ENCODE measurements at places on chromosomes 16 and 17. TPM values are rescaled to one million over a fixed set of nuclear protein-coding genes. Genes with fewer than 3 reads are reported as not detected.

OTOP3 gene
- not detected for total RNA-seq

C17orf58 gene
- total RNA-seq, result 21.1 TPM

PPP1R1B gene
- total RNA-seq, result not detected

CRISPLD2 gene
- total RNA-seq, result not detected

MT3 gene
- not detected for total RNA-seq

HAS3 gene
- total RNA-seq, result 65.0 TPM

RCVRN gene
- not detected for total RNA-seq

KLHDC4 gene
- total RNA-seq, result 24.6 TPM

GP2 gene
- total RNA-seq, result not detected

- no peak for DNase-seq
These were observed 152.7 kb upstream of the GNAO1 start for GRCh38 chr16:56038564-56039098.

- no peak for DNase-seq
These were observed 117.9 kb downstream of the SEC14L1 start for GRCh38 chr17:77258638-77259037.

DNA sequence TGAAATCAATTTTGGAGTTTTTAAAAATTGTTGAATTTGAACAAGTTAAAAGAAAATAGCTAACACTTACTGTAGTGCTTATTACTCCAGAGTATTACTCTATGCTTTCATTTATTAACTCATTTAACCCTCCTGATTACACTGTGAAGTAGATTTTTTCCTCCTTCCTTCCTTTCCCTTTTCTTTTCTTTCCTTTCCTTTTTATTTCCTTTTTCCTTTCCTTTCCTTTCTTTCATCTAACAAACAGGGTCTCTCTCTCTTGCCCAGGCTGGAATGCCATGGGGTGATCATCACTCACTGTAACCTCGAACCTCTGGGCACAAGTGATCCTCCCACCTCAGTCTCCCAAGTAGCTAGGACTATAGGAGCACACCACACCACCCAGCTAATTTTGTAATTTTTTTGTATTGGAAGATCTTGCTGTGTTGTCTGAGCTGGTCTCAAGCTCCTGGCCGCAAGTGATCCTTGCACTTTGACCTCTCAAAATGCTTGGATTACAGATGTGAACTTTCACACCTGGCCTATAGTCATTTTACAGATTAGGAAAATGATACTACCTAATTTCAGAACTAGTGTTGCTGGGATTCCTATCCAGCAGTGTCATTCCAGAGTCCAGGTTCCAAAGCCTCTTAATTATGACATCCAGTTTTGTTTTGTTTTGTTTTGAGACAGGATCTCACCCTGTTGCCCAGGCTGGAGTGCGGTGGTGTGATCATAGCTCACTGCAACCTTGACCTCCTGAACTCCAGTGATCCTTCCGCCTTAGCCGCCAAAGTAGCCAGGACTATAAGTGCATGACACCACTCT, 59.9 kb downstream of the TAOK1 start:
- DNase-seq, result no peak

- DNase-seq, result no peak
These were observed 179.7 kb downstream of the NPIPB11 start for GRCh38 chr16:29226782-29227181.

DNA sequence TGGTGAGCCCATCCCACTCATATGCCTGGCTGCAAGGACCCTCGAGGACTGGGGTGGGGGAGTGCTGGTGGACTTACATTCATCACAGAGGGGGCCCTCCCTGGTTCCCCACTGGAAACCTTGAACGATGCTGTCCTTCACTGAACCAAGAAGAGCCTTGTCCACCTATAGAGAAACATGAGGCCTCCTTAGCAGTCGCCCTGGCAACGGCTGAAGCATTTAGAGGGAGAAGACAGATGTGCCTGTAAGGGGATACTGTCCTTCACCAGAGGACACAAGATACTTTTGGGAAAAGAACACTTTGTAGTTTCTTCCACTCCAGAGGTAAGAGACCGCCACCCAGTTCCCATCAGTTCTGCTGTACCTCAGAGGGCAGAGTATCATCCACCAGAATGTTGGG, 6.5 kb downstream of the HIGD1B start:
- DNase-seq, result no peak

- DNase-seq, result no peak
These were observed 1.8 kb downstream of the CYLD start for GRCh38 chr16:50743581-50744225.

DNA sequence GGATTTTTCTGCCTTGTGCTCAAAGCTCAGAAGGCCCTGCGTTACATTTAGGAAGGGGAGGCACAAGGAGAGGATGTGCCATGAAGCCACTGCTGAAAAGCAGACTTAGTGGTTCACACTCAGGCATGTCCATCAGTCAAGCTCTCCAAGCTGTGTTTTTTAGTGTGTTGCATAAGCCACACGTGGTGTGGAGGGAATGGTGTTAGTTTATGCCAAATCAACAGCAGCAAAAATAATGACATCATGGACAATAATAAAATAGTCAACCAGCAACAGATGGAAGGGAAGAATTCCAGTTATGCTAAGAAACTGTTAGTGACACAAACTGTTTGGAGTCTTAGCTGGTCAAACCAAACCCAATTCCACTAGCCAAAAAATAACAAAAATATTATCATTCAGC, 438.3 kb downstream of the NPIPA7 start:
- no peak for DNase-seq

DNA sequence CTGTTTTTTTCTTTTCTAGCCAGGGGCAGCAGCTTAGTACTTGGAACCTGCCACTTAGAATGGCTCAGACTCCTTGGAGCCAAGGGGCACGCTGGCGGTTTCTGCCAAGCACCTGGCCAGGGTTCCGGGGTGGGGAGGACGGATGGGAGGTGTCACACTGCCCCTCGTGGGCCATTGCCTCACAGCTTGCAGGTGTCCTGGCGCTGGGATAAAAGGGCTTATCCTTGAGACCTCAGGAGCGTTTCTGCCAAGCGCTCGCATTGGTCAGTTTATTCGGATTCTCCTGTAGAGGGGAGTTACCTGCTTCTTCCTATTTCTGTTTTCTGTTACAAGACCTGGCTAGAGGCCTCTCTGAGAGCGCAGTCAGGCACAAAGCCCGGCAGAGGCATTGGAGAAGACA, 234.6 kb downstream of the MSI2 start:
- no peak for DNase-seq

GRCh38 chr17:41452281-41452680, 11.5 kb upstream of the KRT38 start:
- no peak for DNase-seq

DNA sequence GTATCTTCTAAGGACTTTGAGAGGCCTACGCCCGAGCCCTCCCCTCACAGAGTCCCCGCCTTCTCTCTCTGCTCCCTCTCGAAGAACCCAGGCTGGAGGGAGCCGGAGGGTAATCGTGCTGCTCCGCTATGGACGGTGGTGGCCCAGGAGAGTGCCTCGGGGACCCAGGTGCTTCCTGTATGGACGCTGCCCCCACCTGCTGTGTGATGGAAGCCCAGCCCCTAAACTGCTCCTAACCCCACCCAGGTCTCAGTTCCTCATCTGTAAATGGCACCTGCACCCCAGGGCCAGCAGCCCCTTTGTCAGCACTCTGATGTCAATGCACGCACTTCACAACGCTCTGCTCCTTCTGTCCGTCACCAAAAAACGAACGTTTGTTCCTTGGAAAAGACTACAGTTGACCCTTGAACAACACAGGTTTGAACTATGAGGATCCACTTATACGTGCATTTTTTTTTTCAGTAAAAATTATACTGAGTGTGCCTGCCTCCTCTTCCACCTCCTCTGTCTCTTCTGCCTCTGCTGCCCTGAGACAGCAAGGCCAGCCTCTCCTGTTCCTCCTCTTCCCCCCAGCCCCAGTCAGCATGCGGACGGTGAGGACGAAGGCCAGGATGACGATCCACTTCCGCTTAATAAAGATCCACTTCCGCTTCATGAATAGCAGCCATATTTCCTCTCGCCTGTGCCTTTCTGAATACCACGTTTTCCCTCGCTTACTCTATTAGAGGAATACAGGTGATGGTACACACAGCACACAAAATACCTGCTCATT, 118.3 kb downstream of the BANP start:
- DNase-seq, result no peak

- no peak for DNase-seq
These were observed 42.6 kb upstream of the ZNF469 start for GRCh38 chr16:88339930-88340754.

DNA sequence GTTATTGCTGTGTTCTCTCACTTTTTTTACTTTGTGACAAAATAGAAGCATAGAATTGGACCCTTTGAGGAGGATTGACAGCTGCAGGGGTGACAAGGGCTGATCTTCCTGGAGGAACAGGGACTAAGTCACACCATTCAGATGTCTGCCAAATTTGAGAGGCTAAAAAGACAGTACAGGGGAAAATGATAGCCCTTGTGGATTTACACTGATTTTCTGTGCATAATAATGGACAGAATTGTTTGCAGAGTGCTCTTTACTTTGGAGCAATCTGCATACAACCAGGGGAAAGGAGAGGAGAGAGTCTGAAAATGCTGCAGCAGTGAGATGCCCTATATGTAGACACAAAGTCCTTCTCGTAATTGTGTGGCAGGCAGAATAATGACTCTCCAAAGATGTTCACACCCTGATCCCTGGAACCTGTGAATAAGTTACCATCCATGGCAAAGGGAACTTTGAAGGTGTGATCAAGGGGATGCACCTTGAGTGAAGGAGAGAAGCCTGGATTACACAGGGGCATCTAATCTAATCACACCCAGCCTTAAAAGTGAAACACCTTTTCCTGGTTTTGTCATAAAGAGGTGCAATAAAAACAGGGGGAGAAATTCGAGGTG, 221.4 kb upstream of the CPHXL start:
- DNase-seq, result no peak

DNA sequence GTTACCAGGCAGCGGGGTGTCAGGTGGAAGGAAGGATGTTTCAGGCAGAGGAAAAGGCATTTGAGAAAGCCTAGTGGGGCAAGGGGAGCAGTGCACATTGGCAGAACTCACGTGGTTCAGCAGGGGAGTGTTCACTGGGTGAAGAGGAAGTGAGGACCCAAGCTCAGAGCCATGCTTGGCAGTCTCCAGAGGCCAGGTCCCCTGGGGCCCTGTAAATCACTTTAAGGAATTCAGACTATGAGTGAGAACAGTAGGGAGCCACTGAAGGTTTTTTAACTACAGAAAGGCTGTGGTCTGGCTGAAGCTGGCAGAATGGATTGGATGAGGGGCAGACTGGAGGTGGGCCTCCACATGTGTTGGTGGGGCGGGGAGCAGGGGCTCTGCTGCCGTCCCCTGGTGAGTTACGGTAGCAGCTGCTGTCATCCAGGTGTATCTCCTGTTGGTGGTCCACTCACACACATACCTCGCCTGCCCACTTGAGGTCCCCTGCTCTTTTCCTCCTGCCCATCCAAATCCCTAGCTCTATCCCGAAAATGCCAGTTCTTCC, 5.1 kb downstream of the CLEC16A start:
- peak; percentile 85 for DNase-seq

GRCh38 chr17:70324031-70324430, 154.7 kb downstream of the KCNJ2 start:
- no peak for DNase-seq

- peak; percentile 75 for DNase-seq
These were observed 5.6 kb upstream of the MTSS2 start for GRCh38 chr16:70691223-70692129.

- DNase-seq, result no peak
These were observed 503 bp downstream of the C16orf54 start for GRCh38 chr16:29745121-29745852.

DNA sequence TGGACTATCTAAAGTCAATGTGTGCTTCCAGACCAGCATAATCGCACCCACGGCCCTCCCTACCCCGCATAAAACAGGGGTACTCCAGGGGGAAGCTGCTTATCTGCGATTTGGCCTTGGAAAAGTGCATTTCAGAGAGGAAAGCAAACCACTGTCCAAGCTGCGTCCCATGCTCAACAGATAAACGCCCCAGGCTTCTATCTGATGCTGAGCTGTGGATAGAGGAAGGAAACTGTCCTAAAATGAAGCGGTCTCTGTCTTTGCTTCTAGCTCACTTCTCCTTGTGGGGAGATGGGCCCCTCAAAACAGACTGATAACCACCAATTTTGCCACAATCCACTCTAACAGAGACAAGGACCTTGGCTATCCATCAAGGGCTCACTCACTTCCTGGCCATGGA, 160.5 kb upstream of the TNRC6C start:
- DNase-seq, result no peak

DNA sequence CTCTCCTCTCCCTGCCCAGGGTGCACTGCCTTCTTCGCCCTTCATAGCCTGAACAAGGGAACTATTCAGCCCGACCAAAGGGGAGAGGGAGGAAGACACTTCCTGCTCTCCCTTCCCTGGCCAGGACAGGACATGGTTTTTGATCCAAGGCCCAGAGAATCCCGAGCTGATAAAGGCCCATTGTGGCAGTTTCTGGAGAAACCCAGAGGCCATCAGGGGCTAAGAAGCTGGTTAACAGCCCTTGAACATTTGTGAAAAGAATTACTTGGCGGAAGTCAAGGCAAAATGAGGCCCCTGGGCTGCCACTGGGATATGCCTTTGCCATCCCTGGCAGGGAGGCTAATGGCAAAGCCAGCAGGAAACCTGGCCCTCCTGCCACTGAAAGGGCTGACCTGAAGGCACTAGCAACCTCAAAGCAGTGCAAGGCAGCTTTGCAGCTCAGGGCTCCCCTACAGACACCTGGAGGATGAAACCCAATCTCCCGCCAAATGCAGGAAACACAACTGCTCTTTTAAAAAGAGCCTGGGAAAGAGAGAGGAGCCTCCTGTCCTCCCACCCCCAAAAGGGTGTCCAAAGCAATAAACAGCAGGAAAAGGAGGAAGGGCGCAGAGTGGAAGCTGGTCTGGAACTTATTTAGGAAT, 12.6 kb downstream of the PHB1 start:
- no peak for DNase-seq

GRCh38 chr17:72332367-72332766, 211.5 kb downstream of the SOX9 start:
- no peak for DNase-seq

DNA sequence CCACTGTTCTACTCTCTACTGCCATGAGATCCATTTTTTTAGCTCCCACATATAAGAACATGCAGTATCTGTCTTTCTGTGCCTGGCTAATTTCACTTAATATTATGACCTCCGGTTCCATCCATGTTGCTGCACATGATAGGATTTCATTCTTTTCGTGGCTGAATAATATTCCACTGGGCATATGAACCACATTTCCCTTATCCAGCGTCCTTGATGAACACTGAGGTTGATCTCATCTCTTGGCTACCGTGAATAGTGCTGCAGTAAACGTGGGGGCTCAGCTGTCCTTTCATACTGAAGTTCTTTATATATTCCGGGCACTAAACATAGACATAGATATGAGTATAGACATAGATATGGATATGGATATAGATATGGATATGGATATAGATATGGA, 109.3 kb upstream of the TNRC6C start:
- no peak for DNase-seq

Data from MG63 (cell line).